ENCODE measurements at places on chromosomes 5 and 9. TPM values are rescaled to one million over a fixed set of nuclear protein-coding genes. Genes with fewer than 3 reads are reported as not detected.

GRCh38 chr9:1460143-1460769 is 410.1 kb downstream of the DMRT2 start:
- no peak overlapping the region for H3K4me3 ChIP-seq
- H3K27me3 ChIP-seq, result no peaks in the 10 kb centered on the region
- H3K27ac ChIP-seq, result no peak overlapping the region
- peak; percentile 28 for DNase-seq
- peaks cover 22% of the 10 kb centered on the region for H3K4me1 ChIP-seq

CCDC192 gene
- 0.53 TPM for total RNA-seq

GRCh38 chr9:114034661-114035062 is 43.4 kb downstream of the AMBP start:
- H3K27ac ChIP-seq, result 0 out of 2 replicates have a peak overlapping the region, but pooled peaks have one; percentile 53
- H3K4me3 ChIP-seq, result no peak overlapping the region
- H3K36me3 ChIP-seq, result peaks cover 14% of the 10 kb centered on the region
- peaks cover 14% of the 10 kb centered on the region for H3K4me1 ChIP-seq
- H3K27me3 ChIP-seq, result no peaks in the 10 kb centered on the region

GRCh38 chr9:19995619-19996018 is 206.8 kb upstream of the SLC24A2 start:
- no peak for DNase-seq
- H3K27me3 ChIP-seq, result no peaks in the 10 kb centered on the region
- H3K27ac ChIP-seq, result no peak overlapping the region
- H3K4me3 ChIP-seq, result no peak overlapping the region

DMXL1 gene
- total RNA-seq, result 40.6 TPM

- DNase-seq, result no peak
- H3K36me3 ChIP-seq, result peaks cover 26% of the 10 kb centered on the region
Observed at GRCh38 chr5:152813526-152813925, 408.4 kb upstream of the NMUR2 start.

SPINK13 gene
- total RNA-seq, result not detected

GRCh38 chr5:112960315-112960714 is 16.3 kb upstream of the DCP2 start:
- H3K27me3 ChIP-seq, result no peaks in the 10 kb centered on the region
- no peaks in the 10 kb centered on the region for H3K36me3 ChIP-seq
- H3K4me3 ChIP-seq, result no peak overlapping the region
- H3K27ac ChIP-seq, result no peak overlapping the region
- peaks cover 24% of the 10 kb centered on the region for H3K4me1 ChIP-seq

All from WTC11 (cell line).